ENCODE measurements at places on chromosomes 1 and 21.

- DNase-seq, result peak; percentile 77
- no peak overlapping the region for H3K27ac ChIP-seq
- no peak overlapping the region for H3K4me3 ChIP-seq
- H3K36me3 ChIP-seq, result peaks cover 2% of the 10 kb centered on the region
Observed at GRCh38 chr1:169460191-169460833, 25.4 kb downstream of the SLC19A2 start.

GRCh38 chr1:98556521-98557158, 104.9 kb upstream of the SNX7 start:
- no peak for DNase-seq
- H3K4me1 ChIP-seq, result no peaks in the 10 kb centered on the region
- H3K27ac ChIP-seq, result no peak overlapping the region
- no peak overlapping the region for H3K4me3 ChIP-seq

DNA sequence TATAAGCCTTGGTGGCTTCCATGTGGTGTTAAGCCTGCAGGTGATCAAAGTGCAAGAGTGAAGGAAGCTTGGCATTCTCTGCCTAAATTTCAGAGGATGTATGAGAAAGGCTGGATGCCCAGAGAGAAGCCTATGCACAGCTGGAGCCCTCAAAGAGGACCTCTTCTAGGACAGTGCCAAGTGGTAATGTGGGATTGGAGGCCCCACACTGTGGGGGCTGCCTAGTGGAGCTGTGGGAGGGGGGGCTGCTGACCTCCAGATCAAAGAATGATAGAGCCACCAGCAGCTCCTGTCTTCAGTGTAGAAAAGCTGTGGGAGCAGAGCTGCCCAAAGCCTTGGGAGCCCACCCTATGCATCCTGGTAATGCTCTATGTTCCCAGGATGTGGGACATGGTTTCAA, 1512.7 kb upstream of the TPTE start:
- H3K27ac ChIP-seq, result no peak overlapping the region
- no peaks in the 10 kb centered on the region for H3K27me3 ChIP-seq
- H3K4me1 ChIP-seq, result no peaks in the 10 kb centered on the region

DNA sequence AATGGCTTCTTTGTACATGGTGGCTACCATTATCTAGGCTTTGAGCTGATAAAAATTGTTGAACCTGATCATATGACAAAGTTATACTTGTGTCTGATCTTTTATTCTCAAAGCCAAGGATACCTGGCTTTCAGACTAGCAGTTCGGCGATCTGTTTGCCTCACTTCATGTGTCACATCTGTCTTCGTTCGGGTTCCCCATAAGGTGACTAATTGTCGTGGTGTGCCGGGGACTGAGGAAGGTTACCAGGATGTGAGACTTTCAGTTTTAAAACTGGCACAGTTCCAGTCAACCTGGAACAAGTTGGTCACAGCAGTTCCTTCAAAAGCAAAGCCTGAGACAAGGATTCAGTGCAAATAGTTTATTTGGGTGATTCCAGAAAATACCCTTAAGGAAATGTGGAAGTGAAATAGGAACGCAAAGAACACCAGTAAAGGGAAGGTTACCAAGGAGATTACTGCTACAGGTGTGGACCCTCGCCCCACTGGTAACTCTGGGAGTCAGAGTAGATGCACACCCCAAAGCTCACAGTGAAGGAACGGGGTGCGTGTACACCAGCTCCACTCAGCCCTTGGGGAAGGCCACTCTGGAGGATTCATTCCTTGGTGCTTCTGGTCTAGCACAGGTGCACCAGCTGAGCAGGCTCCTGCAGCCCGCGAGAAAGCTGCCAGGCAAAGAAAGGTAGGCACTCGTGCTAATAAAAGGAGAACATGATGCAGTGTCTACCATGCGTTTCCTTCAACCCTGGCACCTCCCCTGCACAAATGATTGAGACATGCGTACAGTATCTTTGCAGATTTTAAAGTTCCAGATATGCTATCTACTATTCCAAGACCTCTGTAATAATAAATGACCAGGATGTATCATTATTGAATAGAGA, 69.0 kb downstream of the VWA5B1 start:
- no peaks in the 10 kb centered on the region for H3K36me3 ChIP-seq
- peaks cover 69% of the 10 kb centered on the region for H3K27me3 ChIP-seq
- no peak for DNase-seq
- no peaks in the 10 kb centered on the region for H3K4me1 ChIP-seq
- H3K27ac ChIP-seq, result no peak overlapping the region
- no peak overlapping the region for H3K4me3 ChIP-seq

Data from endodermal cell (in vitro differentiated cells).